ENCODE measurements at places on chromosomes 3 and 15. TPM values are rescaled to one million over a fixed set of nuclear protein-coding genes. Genes with fewer than 3 reads are reported as not detected.

Gene OR5K2
- not detected for total RNA-seq

Gene C2CD4A
- total RNA-seq = 1.1 TPM

Gene TRPM1
- not detected for total RNA-seq

Gene PTPRG
- total RNA-seq = 37.5 TPM

Measured in endothelial cell of umbilical vein (primary cell).